ENCODE measurements at places on chromosomes 16 and 17.

- no peaks in the 10 kb centered on the region for H3K4me1 ChIP-seq
- H3K4me3 ChIP-seq = no peak overlapping the region
- no peak overlapping the region for H3K27ac ChIP-seq
Measured at GRCh38 chr17:35132099-35132498, 10.0 kb downstream of the NLE1 start.

DNA sequence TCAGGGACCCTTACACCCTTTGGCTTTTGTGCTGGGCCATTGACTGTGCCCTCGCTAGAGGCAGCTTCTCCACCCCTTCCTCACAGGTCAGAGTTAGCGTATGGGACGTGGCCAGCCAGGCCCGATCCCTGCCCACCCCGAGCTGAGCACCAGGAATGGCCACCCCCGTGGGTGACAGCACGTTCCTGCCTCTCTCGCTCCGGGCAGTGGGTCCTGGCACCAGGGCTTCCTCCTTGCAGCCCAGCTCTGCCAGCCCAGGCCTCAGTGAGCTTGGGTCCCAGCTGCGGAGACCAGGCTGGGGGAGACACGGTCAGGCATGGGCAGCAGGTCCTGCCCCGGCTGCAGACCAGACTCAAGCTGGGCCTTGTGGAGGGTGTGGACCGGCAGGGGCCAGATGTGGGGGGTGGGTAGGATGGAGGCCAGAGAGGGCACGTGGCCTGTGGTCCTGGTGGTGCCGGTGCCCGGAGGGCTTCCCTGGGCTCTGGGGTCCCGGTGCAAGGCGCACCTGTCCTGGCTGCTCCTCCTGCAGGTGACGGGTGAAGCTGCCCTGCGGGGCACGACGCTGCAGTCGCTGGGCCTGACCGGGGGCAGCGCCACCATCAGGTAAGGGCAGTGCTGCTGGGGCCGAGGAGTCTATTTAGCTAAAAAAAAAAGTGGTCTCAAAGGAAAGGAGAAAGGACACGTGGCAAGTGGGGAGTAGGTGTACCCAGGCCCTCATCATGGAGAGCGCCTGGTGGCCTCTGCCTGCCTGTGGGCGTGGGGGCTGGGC is 18.2 kb downstream of the ASPSCR1 start:
- H3K27me3 ChIP-seq = no peaks in the 10 kb centered on the region
- H3K4me3 ChIP-seq = no peak overlapping the region
- peaks cover 12% of the 10 kb centered on the region for H3K36me3 ChIP-seq
- no peak overlapping the region for H3K27ac ChIP-seq

DNA sequence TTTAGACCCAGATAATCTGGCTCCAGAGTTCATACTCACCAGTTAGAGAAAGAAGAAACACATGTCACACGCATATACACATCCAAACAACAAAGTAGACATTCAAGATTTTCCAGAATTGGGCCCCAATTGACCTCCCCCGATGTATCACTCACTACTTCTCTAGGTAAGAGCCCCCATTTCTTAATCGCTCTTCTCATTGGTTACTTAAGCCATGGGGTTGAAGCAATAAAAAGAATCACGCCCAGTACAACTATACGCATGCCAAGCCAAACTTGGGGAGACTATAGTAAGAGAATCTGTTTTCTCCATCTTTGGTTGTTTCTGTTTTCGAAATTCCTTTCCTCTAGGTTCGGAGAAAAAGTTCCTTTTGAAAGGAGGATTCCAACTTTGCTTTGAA is 565 bp downstream of the DDX52 start:
- no peak overlapping the region for H3K27ac ChIP-seq
- no peak for DNase-seq
- no peaks in the 10 kb centered on the region for H3K27me3 ChIP-seq
- peaks cover 40% of the 10 kb centered on the region for H3K36me3 ChIP-seq
- H3K4me3 ChIP-seq = peak overlapping the region; percentile 89
- H3K4me1 ChIP-seq = no peaks in the 10 kb centered on the region

- H3K27ac ChIP-seq = no peak overlapping the region
- DNase-seq = no peak
- H3K4me1 ChIP-seq = peaks cover 2% of the 10 kb centered on the region
- H3K27me3 ChIP-seq = no peaks in the 10 kb centered on the region
- H3K4me3 ChIP-seq = peak overlapping the region; percentile 57
- peaks cover 50% of the 10 kb centered on the region for H3K36me3 ChIP-seq
Measured at GRCh38 chr17:46027048-46027975, 28.3 kb downstream of the STH start.

DNA sequence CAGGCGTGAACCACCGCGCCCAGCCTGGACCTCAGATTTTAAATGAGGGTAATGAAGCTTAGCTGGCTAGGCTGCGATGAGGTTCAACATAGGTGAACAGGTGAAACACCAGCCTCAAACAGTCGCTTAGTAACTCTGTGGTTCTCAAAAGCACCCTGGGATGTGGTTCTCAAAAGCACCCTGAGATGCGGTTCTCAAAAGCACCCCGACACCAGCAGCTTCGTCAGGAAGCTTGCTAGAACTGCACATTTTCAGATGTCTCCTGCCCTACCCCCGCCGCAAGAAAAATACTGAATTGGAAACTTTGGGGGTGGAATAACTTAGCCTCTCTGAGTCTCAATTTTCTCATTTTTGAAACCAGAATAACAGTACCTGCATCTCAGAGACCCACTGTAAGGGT is 86.7 kb upstream of the XYLT1 start:
- no peak overlapping the region for H3K4me3 ChIP-seq
- H3K27ac ChIP-seq = no peak overlapping the region
- no peak for DNase-seq
- no peaks in the 10 kb centered on the region for H3K27me3 ChIP-seq

GRCh38 chr17:41013606-41014005 is 4.7 kb upstream of the KRTAP3-1 start:
- H3K4me1 ChIP-seq = no peaks in the 10 kb centered on the region
- no peaks in the 10 kb centered on the region for H3K27me3 ChIP-seq
- no peak overlapping the region for H3K27ac ChIP-seq
- H3K4me3 ChIP-seq = no peak overlapping the region

GRCh38 chr16:2019518-2019920 is at the start of gene NPW:
TSS of gene NPW (plus strand) at chr16:2019785.
- no peak within 1 kb of the TSS for H3K27ac ChIP-seq
- H3K36me3 ChIP-seq = no peaks in the 10 kb centered on the region
- H3K4me1 ChIP-seq = no peaks in the 10 kb centered on the region
- peak within 1 kb of the TSS; percentile 51 for H3K4me3 ChIP-seq

- H3K4me3 ChIP-seq = no peak overlapping the region
- H3K4me1 ChIP-seq = peaks cover 3% of the 10 kb centered on the region
- no peak overlapping the region for H3K27ac ChIP-seq
- no peaks in the 10 kb centered on the region for H3K27me3 ChIP-seq
- peak; percentile 68 for DNase-seq
- 0 out of 3 replicates have a peak, but pooled peaks cover 5% of the 10 kb centered on the region for H3K36me3 ChIP-seq
Measured at GRCh38 chr17:57401556-57402488, 145.5 kb downstream of the MSI2 start.

DNA sequence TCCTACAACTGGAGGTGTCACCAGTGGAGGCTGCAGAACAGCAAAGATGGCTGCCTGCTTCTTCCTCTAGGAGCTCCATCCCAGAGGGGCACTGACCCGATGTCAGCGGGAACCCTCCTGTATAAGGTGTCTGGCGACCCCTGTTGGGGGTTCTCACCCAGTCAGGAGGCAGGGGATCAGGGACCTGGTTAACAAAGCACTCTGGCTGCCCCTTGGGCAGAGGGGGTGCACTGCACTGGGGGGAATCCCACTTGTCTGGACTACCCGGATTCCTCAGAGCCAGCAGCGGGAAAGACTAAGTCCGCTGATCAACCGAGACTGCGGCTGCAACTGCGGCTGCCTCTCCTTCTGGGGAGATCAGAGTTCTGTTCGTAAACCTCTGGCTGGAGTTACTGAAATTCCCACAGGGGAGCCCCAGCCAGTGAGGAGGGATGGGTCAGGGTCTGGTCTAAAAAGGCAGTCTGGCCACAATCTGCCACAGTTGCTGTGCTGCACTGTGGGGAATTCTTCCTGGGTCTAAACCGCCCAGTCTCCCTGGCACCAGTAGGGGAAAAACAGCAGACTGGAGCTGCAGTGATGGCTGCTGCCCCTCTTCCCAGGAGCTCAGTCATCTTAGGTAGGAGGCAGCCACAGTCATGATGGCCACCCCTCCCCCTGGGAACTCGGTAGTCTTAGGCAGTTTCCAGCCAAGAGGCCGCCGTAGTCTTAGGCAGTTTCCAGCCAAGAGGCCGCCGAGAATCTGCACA is 213.4 kb downstream of the CYB561 start:
- H3K36me3 ChIP-seq = peaks cover 2% of the 10 kb centered on the region
- H3K4me1 ChIP-seq = no peaks in the 10 kb centered on the region
- H3K27me3 ChIP-seq = no peaks in the 10 kb centered on the region

- DNase-seq = no peak
- peaks cover 8% of the 10 kb centered on the region for H3K36me3 ChIP-seq
- no peak overlapping the region for H3K4me3 ChIP-seq
- no peaks in the 10 kb centered on the region for H3K4me1 ChIP-seq
- H3K27ac ChIP-seq = no peak overlapping the region
Measured at GRCh38 chr17:32335046-32335445, 6.9 kb downstream of the C17orf75 start.

DNA sequence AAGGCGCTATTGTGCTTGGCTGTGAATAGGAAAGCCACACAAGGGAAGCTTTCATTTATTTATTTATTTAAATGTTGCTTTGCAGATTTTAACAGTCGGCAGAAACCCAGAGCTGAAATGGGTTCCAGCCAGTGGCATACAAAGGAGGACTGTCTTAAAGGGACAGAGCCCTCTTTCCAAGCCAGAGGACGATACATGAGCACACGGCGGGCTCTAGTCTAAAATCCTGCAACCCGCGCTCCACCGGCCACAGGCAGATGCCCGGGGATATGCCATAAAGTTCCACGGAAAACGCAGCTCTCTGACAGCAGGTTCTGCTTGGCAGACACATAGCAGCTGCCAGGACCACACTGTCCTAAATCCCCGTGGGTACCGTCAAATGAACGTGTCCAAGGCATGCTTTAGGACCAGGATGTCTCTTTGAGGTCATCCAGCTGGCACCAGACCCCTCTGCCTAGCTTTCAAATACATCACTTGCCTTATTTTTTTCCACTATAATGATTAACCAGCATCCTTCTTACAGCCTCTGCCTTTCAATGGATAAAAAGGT is 64.6 kb downstream of the CYTH1 start:
- H3K36me3 ChIP-seq = no peaks in the 10 kb centered on the region
- H3K27ac ChIP-seq = no peak overlapping the region
- no peak for DNase-seq
- peaks cover 6% of the 10 kb centered on the region for H3K4me1 ChIP-seq
- peak overlapping the region; percentile 75 for H3K4me3 ChIP-seq

DNA sequence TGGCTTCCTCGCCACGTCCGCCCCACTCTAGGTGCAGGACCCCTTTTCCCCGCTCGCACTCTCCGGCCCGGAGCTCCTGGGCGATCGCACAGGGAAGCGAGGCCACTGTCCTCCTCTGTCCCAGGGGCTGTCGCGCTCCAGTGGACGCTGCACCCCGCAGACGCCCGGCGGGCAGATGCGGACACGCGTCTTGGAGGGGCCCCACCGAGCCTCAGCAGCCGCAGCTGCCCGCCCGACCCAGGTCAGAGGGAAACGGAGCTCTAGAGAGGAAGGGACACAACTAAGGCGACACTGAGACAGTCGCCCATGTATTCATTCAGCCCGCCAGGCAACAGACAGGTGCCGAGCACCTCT is 726 bp upstream of the SLC13A5 start:
- no peak overlapping the region for H3K27ac ChIP-seq
- H3K36me3 ChIP-seq = peaks cover 5% of the 10 kb centered on the region
- peak overlapping the region; percentile 79 for H3K4me3 ChIP-seq
- H3K27me3 ChIP-seq = peaks cover 9% of the 10 kb centered on the region

- no peaks in the 10 kb centered on the region for H3K36me3 ChIP-seq
- no peak overlapping the region for H3K4me3 ChIP-seq
- no peak overlapping the region for H3K27ac ChIP-seq
- H3K27me3 ChIP-seq = no peaks in the 10 kb centered on the region
Measured at GRCh38 chr16:73778887-73779286, 517.7 kb upstream of the PSMD7 start.

DNA sequence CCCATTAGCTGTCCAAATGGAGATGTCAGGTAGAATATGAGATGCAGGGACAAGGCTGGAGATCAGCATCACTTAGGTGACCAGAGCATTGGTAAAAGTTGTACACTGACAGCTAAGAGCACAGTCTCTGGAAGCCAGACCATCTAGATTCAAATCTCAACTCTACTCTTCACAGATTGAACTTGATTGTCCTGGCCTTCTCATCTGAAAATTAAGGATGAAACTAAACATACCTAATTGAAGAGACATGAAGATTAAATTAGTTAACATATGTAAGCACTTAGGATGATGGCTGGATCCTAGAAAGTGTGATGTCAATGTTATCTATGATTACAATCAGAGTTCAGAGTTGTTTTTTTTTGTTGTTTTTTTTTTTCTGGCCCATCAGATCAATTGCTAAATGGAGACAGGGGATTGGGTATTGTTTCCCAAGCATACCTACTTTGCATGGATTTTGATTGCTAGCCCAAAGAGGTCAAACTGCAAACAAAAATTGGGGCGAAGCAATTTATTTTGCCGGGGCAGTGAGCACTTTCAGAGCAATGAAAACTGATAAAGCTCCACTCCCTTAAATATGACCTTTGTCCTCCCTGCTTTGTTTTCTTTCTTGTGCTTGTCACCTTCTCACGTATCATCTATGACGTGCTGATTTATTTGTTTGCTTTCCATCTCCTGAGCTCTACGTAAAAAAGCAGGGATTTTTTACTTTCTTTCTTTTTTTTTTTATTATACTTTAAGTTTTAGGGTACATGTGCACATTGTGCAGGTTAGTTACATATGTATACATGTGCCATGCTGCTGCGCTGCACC is 217.6 kb upstream of the CPHXL start:
- DNase-seq = no peak
- H3K27ac ChIP-seq = no peak overlapping the region
- H3K4me3 ChIP-seq = no peak overlapping the region
- H3K27me3 ChIP-seq = peaks cover 3% of the 10 kb centered on the region
- H3K4me1 ChIP-seq = no peaks in the 10 kb centered on the region

DNA sequence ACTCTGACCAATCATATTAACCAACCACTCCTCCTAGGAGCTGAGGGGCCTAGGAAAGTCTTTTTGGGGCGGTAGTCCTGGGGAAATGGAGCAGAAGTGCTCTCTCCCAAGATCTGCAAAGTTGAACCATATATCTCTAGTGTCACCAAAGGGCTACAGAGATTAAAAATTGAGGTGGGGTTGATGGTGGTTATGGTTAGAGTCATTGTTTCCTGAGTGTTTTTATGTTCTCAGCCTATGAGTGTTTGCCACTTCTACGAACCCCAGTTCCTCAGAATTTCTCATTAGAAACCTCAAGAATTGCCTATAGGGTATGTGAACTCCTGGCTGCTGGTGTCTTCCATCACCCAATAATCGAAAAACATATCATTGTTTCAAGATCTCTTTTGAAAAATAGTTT is 217.8 kb downstream of the CDRT15L2 start:
- H3K4me1 ChIP-seq = no peaks in the 10 kb centered on the region
- no peak for DNase-seq
- no peaks in the 10 kb centered on the region for H3K36me3 ChIP-seq
- no peaks in the 10 kb centered on the region for H3K27me3 ChIP-seq
- H3K27ac ChIP-seq = no peak overlapping the region
- H3K4me3 ChIP-seq = no peak overlapping the region

- H3K4me3 ChIP-seq = no peak overlapping the region
- H3K36me3 ChIP-seq = no peaks in the 10 kb centered on the region
- no peak overlapping the region for H3K27ac ChIP-seq
- no peaks in the 10 kb centered on the region for H3K27me3 ChIP-seq
Measured at GRCh38 chr16:24188021-24188542, 68.1 kb upstream of the CACNG3 start.

GRCh38 chr17:81717049-81717765 is 5.1 kb downstream of the SLC25A10 start:
- no peaks in the 10 kb centered on the region for H3K27me3 ChIP-seq
- DNase-seq = no peak
- no peak overlapping the region for H3K4me3 ChIP-seq
